ENCODE measurements at places on chromosomes 4 and X. TPM values are rescaled to one million over a fixed set of nuclear protein-coding genes. Genes with fewer than 3 reads are reported as not detected.

Gene RAB33A
- 24.4 TPM for total RNA-seq

- no peak for DNase-seq
Observed at GRCh38 chr4:8691151-8691775, 98.7 kb downstream of the CPZ start.

DNA sequence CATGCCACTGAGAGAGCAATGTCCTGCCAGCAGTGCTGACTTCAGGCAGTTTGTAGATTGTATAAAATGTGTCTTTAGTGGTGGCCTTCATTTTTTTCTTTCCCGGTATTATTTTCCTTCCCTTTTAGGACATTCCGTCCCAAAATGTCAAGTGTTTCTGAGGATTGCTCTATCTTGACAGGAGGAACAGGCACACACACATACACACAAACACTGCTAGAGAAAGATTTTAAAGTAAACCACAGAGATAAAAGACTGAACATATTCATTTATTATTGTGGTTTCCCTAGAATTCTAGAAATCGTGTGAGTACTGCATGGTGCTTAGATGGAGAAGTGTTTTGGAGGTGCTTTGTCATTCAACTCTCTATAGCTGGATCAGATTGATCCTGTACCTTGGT lies 111.9 kb downstream of the GABRB1 start:
- DNase-seq: no peak

DNA sequence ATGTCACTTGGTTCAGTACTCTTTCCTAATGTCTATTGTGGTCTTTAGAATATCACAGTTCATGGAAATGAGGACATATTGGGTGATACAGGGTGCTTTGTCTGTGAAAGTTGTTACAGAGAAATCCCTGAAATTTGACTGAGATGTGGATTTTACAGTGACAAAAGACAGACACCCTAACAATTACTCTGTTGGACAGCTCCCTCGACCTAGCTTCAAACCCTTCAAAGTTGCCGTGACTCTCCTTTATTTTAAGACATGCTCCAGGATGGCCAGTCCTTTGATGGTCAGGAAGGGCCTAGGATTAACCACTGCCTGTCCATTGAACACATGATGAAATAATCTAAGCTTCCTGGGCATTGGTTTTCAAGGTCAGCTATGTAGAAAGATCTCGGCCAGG lies 4.0 kb downstream of the DCX start:
- no peak for DNase-seq

Gene PABPC1L2A
- total RNA-seq: not detected

DNA sequence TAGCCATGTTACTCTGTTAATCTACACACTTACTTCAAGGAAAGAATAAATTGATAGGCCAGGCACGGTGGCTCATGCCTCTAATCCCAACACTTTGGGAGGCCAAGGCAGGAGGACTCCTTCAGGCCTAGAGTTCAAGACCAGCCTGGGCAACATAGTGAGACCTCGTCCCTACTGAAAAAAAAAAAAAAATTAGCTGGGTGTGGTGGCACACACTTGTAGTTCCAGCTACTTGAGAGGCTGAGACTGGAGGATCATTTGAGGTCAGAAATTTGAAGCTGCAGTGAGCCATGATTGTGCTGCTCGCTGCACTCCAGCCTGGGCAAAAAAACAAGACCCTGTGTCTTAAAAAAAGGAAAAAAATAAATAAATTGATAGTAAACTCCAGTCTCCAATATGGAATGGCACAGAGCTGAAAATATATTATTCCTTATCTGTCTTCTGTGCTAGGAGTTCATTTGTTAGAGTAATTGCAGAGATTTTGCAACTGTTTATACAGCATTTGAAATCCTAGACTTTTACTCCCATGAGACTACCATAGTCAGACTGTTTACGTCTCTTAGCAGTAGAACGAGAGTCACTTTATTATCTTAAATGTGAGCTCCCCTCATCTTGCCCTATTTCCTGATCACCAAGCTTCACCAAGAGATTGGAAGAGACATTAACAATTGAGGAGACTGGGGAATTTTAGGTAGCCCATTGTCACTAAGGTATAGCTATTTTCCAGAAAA lies 18.8 kb upstream of the TMEM131L start:
- no peak for DNase-seq

Gene SPACA5B
- not detected for total RNA-seq

Gene DCX
- total RNA-seq: not detected

Gene NOX1
- total RNA-seq: not detected

Gene FANCB
- 6.6 TPM for total RNA-seq

DNA sequence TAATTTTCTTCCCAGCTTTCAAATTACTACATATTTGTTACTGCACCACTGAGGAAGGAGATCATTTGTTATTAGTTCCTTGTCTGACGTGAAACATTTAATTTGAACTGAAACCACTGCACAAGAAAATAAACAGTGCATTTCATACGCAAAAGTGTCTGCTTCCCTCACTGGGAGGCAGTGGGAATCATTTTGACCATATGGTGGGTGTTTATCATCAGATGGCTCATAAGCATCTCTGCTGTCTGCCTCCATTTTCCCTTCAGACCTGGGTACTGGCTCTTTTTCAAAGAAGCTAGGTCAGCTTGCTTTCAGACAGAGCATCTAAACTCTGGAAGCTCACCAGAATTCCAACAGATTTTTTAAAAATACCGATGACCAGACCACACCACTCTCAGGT lies 135.2 kb downstream of the PCDH19 start:
- DNase-seq: no peak

Gene NHSL2
- 0.05 TPM for total RNA-seq

- DNase-seq: no peak
Observed at GRCh38 chr4:94304365-94304971, 38.2 kb downstream of the HPGDS start.

- DNase-seq: no peak
Observed at GRCh38 chr4:64727960-64728359, 318.7 kb upstream of the TECRL start.

- DNase-seq: no peak
Observed at GRCh38 chr4:89303814-89304388, 3.7 kb downstream of the GPRIN3 start.

- no peak for DNase-seq
Observed at GRCh38 chr4:7044137-7044930, 1.2 kb downstream of the TADA2B start.

DNA sequence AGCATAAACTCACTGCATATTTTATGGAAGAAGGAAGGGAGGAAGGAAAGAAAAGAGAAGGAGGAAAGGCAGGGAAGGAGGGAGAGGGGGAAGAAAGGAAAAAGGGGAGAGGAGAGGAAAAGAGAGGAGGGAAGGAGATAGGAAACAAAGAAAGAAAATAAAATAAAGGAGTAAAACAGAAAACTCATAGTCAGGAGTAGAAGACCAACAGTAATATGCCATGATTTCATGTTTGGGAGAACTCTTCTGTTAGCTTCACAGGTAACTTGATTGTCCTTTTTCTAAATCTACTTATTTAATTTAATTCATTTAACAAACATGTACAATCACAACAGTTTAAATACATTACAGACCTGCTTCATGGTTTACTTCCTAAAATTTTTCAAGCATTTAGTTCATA lies 46.8 kb upstream of the SGMS2 start:
- DNase-seq: no peak

- no peak for DNase-seq
Observed at GRCh38 chr4:151629097-151629783, 131.6 kb downstream of the GATB start.

GRCh38 chrX:91122151-91122694 lies 312.4 kb upstream of the PABPC5 start:
- no peak for DNase-seq

Gene SOWAHD
- 7.4 TPM for total RNA-seq

- peak; percentile 49 for DNase-seq
Observed at GRCh38 chrX:78754917-78755316, 7.4 kb downstream of the LPAR4 start.

DNA sequence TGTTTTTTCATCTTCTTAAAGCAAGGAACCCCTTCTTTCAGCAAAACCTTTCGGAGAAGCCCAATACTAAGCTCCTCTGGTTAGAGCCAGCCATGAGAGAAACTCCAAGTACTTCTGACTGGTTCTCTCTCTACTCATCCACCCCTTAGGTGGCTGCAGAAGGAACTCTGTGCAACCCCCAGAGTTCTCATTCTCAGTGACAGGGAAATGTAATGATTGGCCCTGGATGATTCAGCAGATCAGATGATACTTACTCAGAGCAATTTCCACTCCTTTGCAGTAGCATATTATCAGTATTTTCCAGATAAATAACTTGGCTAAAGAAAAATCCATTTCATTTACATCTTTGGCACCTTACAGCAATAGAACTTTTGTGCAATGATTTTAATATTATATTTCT lies 3.2 kb downstream of the SPP1 start:
- DNase-seq: no peak

DNA sequence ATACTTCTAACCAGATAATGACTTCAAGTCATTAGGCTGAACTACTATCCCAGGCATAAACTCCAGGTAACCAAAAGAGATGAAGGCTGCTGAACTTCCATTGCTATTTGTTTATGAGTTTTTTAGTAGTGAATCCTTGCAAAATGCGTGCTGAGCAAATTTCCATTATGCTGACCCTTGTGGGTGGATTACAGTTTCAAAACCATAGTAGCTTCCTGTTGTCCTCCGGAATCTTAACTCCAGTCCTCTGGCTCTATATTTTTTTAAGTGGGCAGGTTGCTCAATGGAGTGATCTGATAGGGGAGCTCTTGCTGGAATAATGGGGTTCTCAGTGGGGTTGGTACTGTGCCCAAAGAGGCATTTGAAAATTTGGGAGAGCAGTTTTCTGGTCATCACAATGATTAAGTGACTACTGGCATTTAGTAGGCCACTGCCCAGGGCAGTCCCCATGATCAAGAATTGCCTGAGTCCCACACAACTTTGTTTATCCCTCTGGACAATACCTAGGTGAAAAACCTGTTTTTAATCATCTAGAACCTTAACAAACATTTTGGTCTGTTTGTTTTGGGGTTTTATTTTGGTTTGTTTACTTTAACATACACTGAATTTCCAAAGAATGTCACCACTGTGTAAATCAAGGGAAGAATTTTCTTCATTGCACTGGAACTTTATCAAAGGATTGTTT lies 302.3 kb upstream of the GATB start:
- DNase-seq: no peak

Measured in GM12878 (cell line).